ENCODE measurements at places on chromosomes 7 and 10.
A peak's percentile ranks its signal among the peaks of the same experiment; 100 is the strongest.

DNA sequence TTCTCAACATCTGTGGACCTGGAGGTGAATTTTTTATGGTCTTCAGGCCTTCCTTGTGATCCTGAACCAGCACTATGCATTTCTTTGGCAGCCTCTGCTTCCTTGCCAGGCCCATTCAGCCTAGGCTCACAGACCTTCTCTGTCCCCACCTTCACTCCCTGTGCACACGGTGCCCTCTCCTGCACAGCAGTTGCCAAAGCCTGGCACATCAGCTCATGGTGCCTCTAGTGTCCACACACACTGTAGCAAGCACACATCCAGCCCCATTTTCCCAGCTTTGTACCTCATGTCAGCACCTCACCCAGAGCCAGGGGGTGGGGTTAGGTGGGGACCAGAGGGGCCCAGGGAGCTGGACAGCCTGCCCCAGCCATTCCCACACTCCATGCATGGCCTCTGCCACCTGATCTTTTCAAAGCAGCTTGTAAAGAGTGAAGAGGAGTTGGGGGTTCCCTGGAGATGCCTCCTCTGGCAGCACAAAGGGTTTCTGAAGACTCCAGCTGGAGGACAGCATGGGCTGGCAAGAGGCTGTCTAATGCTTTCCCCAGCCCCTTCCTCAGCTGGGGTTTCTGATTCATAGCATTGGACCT is 57.9 kb upstream of the TMEM72 start:
- DNase-seq = peak; percentile 22

GRCh38 chr10:123252779-123253178 is 98.6 kb downstream of the BUB3 start:
- DNase-seq = no peak

DNA sequence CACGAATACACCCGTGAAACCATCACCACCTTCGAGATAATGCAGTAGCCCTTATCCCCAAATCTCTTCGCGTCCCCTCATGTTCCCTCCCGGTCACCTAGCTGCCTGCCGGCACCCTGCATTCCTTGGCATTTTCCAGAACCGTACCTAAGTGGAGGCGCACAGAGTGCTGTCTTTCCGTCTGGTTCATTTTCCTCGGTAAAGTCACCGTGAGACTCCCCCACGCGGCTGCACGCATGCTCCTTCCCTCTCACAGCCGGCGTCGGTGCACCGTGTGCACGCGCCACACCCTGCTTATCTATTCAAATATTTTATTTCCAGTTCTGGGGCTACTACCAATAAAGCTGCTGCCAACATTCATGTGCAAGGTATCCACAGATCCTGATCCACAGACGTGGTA is 65.5 kb upstream of the NKX6-2 start:
- no peak for DNase-seq

- no peak for DNase-seq
These were observed 6.3 kb downstream of the FAS start for GRCh38 chr10:88996927-88997326.

- peak; percentile 30 for DNase-seq
These were observed 928.7 kb downstream of the IPMK start for GRCh38 chr10:57338823-57339558.

GRCh38 chr10:132562177-132562915 is 24.8 kb downstream of the INPP5A start:
- DNase-seq = no peak

GRCh38 chr10:12319076-12319475 is 30.3 kb upstream of the CAMK1D start:
- DNase-seq = no peak

GRCh38 chr10:126214021-126214420 is 174.3 kb downstream of the ADAM12 start:
- DNase-seq = no peak

DNA sequence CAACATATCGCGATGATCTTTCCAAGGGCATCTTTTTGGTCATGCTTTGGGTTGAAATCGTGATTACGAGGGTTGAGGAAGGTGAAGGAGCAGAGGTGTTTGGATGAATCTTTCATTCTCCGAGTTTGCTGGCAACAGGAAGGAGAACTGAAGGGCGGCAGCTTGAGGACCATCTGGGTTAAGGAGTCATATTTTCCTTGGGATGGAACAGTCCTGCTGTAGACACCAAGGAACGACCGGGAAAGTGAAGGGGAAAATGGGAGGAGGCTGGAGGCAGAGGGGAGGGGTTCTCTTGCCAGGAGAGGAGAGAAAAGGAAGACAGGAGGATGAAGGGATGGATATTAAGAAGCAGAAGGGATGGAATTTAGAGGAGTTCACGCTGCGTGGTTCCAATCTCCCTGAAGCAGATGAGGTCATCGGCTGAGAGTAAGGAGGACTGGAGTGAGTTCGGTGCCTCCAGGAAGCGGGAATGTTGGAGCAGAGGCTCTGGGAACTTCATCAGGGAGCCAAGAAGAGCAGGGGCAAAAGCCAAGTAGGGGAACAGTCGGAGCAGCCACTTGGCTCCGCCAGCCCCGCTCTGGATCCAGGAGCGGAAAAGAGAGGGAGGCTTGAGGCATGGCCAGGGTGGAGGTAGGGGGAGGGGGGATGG is 116.6 kb upstream of the GALNT17 start:
- no peak for DNase-seq

DNA sequence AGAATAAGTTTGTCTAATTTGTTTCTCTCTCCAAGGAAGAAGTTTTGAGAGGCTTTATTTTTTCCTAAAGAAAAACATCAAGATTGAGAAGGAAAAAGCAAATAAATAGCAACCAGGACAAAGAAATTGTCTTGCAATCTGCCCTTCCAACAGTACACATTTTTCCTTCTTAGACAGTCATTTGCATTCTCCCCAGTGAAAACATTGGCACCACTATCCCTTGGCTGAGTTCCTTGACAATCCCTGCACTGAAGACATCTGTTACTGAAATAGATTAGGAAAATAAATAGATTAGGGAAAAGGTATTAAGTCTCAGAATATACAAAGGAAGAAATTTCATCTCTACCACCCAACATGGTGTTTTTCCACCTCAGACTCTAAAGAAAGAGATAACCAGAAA is 12.2 kb upstream of the TMEM243 start:
- DNase-seq = no peak

- no peak for DNase-seq
These were observed 167.1 kb downstream of the C7orf25 start for GRCh38 chr7:42744746-42745145.

DNA sequence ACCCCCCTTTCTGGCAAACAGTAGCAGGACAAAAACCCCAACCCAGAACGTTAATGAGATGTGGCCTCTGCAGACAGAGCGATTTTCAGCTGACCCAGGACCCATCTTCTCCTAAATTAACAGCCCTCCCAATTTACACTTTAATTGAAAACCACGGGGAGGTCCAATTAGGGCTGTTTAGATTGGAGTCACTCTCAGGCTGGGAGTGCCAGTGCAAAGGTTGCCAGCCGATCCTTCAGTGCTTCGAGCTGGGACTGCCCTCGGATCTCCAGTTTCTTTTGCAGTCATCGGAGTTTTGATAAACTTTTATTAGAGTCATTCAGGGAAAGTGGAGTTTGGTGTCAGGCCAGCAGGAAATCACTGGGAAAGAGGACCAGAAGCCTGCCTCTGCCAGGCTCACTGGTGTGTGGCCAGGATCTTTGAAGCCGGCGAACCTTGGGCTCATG is 108.0 kb downstream of the DOCK1 start:
- no peak for DNase-seq

DNA sequence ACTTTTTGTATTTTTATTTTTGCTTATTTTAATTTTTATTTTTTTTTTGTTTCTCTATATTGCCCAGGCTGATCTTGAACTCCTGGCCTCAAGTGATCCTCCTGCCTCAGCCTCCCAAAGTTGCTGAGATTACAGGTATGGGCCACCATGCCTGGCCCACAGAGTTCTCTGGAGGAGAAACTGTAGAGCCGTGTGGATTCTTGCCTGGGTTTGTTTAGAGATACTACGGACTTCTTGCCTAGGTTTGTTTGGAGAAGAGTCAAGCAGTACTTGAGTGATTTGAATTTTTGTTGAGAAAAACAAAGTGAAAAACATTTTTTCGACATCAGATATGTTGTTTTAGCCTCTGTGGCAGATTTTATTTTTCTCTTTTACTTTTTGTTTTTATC is 99.0 kb downstream of the CAMK1D start:
- no peak for DNase-seq

GRCh38 chr7:38122501-38122900 is 55.5 kb upstream of the STARD3NL start:
- DNase-seq = no peak

Measured in bronchial epithelial cell (primary cell).